Mesenteric fat pad (tissue), 1 donor: ENCODE measurements at places on chromosomes 2 and 18. TPM values are rescaled to one million over a fixed set of nuclear protein-coding genes. Genes with fewer than 3 reads are reported as not detected.

The STEAP3 gene
- 15.2 TPM for total RNA-seq

DNA sequence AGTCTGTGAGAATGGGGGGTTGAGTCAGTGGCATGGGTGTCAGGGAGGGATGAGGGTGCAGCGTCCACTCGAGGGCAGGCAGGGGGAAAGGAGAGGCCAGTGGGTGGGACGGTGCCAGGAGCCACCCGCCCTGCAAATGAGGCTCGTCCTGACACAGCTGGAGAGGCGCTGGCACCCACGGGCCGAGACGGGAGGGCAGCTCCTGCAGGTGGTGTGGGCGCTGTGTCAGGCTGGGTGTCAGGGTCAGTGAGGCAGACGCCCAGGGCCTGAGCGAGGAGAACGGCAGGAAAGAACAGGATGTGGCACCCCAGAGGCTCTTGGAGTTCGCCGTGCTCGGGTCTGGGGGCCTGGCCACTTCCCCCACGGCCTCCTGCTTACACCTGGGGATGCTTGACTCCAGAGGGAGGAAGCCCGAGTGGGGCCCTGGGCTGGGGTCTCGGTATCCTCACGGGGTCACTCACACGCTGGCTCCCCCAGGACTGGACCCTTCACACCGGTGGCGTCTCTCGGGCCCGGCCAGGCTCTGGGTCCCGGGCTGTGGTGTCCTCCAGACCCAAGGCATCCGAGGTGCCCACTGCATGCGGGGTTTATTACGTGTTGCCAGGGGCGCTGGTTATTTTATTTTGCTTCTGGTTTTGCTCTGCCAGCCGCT lies 130.5 kb upstream of the CTDP1 start:
- DNase-seq, result peak; percentile 84

- DNase-seq, result no peak
These were observed 17.5 kb downstream of the STAT1 start for GRCh38 chr2:190996338-190996946.

DNA sequence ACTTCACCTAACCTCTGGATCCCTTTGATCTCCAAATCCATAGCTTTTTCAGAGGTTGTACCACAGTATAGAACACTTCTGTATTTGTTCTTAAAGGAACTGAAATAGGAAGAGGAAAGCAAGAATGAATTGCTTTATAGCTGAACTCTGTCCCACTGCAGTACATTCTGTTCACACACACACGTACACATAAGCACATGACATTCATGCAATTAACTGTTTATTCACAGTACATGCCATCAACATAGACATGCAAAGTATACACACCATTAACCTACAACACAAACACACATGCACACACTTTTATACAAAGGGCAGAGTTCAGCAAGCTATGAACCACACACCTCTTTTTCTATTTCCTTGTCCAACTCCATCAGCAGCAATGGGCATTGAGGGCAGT lies 43.2 kb downstream of the MRPL33 start:
- no peak for DNase-seq
